ENCODE measurements at places on chromosomes 1 and 21. TPM values are rescaled to one million over a fixed set of nuclear protein-coding genes. Genes with fewer than 3 reads are reported as not detected.

ITLN2 gene
- total RNA-seq: not detected

FBXO44 gene
- total RNA-seq: 6.3 TPM

PRR9 gene
- not detected for total RNA-seq

TCP10L gene
- total RNA-seq: not detected

KLHDC8A gene
- total RNA-seq: not detected

All from mammary microvascular endothelial cell (primary cell).